ENCODE measurements at places on chromosomes 7 and 10. TPM values are rescaled to one million over a fixed set of nuclear protein-coding genes. Genes with fewer than 3 reads are reported as not detected.
A peak's percentile ranks its signal among the peaks of the same experiment; 100 is the strongest.

DNA sequence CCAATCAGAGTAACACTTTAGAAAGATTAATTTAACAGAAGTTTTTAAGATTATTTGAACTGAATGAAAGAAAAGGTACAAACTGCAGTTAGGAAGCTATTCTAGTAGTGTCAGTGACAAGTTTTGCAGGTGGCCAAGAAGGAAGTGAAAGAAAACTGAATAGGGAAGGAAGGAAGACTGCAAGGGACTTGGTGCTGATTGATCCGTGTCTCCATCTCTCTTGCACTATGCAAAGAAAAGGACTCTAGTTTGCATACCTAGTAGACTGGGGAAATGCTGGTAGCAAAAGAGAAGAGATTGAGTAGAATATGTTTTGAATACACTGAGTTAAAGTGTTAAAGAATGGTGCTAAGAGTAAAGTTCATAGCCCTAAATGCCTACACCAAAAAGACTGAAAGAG is 33.0 kb downstream of the OR6V1 start:
- DNase-seq = no peak

Gene KCNH2
- 17.7 TPM for total RNA-seq

Gene ANKRD22
- total RNA-seq = 14.7 TPM

GRCh38 chr7:26978146-26978545 is 113.8 kb upstream of the SKAP2 start:
- no peak for DNase-seq

Gene MCM10
- 1.6 TPM for total RNA-seq

Gene GATA3
- 310 TPM for total RNA-seq

DNA sequence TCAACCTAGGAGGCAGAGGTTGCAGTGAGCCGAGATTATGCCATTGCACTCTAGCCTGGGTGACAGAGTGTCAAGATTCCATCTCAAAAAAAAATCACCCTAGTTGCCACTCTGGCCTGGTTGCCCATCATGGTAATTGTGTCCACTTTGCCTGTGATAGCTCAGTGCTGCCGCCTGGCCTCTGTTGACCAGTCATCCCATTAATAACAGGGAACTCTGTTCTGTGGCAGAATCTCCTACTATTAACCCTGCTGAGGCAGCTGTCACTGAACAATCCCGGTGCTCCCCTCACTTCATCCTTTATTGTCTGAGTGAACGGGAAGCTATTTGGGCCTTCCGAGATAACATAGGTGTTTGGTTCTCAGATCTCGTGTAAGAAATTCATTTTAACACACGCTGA is 14.6 kb downstream of the ZNF3 start:
- no peak for DNase-seq

DNA sequence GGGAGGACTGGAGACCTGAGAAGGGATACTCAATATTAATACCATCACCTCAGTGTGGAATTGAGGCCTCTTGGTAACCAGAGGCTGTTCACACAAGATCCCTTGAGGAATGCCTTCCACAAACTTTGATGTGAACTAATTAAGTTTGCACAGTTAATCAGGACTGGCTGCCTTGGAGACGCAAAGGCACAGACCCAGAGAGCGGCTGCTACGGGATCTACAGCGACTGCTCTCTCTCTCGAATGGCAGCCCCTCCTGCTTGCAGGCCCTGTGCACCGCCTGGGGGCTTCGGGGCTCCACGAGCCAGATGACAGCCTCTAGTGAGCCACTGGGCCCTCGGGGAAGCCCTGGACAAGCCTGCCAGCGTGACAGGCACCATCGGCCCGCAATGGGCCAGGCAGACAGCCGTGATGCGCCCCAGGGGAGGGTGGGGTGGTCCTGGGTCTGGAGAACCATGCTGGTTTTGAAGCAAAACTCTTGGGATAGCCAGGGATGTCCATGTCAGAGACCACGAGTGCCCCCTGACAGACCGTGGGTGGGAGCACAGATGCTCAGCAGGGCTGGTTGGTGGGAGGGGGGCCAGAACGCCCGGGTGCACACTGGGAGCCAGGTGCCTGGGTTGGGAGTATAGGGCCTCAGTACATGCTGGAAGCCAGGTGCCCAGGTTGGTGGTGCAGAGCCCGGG is 195.6 kb downstream of the ELFN1 start:
- no peak for DNase-seq

- peak; percentile 17 for DNase-seq
Observed at GRCh38 chr10:133465191-133465949, 11.6 kb downstream of the SCART1 start.

DNA sequence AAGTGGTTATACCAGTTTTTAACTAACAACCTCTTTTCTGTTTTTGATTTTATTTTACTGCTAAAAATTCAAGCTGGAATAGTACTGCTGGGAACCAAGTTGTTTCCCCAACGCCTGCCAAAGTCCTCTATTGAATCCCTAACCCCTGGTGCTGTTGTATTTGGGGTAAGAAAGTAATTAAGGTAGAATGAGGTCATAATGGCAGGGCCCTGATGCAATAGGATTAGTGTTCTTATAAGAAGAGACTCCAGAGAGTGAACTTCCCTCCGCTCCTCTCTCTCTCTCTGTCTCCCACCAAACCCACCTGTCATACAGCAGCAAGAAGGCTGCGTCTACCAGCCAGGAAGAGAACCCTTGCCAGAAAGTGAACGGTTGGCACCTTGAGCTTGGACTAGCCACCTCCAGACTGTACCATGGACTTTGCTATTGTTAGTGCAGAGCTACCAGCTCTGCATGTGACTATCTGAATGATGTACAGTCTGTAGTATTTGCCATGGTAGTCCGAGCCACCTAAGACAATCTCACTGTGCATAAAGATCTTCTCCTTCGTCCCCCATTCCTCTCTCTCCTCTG is 86.5 kb upstream of the KLF6 start:
- no peak for DNase-seq

Gene GDF10
- total RNA-seq = 1.5 TPM

- DNase-seq = no peak
Observed at GRCh38 chr7:22723637-22724036, 3.4 kb upstream of the IL6 start.

GRCh38 chr10:101646364-101646763 is 48.6 kb downstream of the FBXW4 start:
- DNase-seq = no peak

DNA sequence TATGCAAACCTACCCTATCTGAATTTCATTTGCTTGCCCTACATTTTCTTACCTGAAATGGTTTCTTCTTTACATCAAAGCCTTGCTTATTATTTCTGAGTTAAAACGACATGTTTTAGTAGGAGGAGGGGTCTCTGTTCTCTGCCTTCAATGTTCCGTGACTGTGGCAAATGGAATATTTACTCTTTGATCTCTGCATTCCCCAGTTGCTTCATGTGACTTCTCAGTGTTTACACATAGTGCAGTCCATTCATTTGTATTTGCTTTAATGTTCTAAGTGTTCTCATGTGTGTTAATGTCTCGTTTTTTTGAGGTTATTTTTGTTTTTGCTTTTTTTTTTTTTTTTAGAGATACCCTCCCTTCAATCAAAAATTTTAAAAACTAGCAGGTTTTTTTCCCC is 75.8 kb downstream of the GNAI1 start:
- no peak for DNase-seq

DNA sequence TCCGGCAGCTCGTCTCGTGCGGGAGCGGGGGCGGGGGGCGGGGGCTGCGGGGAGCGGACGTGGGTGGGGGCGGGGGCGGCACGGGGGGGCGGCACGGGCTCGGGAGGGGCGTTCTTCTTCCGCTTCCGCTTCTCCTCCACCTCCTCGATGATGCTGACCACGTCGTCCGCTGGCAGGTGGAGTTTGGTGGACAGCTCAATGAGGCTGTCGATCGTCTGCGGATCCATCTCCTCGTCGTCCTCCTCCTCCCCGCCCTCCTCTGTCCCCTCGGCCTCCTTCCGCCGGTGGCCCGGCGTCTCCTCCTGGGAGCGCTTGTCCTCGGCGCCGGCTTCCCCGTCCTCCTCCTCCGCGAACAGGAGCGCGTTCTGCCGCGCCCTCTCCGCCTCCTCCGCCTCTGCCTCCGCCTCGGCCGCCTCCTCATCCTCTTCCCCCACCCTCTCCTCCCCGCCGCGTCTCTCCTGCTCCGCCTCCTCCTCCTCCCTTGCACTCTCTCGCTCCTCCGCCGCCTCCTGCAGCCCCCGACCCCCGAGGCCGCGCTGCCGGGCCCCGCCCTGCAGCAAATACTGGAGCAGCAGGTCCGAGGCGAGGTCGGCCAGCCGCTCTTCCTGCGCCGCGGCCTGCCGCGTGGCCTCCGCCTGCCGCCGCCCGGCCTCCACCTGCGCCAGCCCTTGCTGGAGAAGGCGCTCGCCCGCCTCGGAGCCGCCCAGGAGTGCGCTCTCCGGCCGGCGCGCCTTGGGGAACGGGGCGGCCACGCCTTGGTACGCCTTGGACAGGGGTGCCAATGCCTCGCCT is 1.9 kb downstream of the VGF start:
- no peak for DNase-seq

DNA sequence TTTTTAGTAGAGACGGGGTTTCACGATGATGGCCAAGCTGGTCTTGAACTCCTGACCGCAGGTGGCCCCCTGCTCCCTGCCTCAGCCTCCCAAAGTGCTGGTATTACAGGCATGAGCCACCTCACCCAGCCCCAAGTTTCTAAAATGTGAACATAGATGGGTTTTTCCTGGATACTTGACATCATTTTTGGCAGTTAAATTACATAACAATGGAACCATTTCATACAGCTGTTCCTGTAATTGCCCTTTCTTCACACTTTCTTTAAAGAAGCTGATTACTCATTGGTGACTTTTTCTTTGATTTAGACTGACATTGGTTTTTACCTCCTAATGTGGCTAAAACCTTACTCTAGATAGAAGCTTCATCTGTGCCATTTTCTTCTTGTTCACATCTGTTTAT is 5.9 kb downstream of the ZKSCAN1 start:
- DNase-seq = no peak

GRCh38 chr7:40470817-40471216 is 336.0 kb downstream of the SUGCT start:
- DNase-seq = no peak

Gene GARIN1A
- total RNA-seq = 6.4 TPM

- DNase-seq = no peak
Observed at GRCh38 chr7:113307147-113307546, 188.8 kb upstream of the SMIM30 start.

Gene ACTL6B
- not detected for total RNA-seq

Gene FAM25C
- not detected for total RNA-seq

Gene FFAR4
- 0.13 TPM for total RNA-seq

GRCh38 chr10:116108095-116108494 is 164.9 kb downstream of the GFRA1 start:
- DNase-seq = no peak

Gene CYP2C9
- 0.31 TPM for total RNA-seq

- DNase-seq = no peak
Observed at GRCh38 chr10:22314852-22315251, 1.3 kb upstream of the COMMD3 start.

GRCh38 chr10:59340285-59340684 is 22.1 kb downstream of the FAM13C start:
- DNase-seq = no peak

Gene IPMK
- 4.6 TPM for total RNA-seq

- no peak for DNase-seq
Observed at GRCh38 chr7:133797818-133798520, 329.2 kb upstream of the LRGUK start.

GRCh38 chr7:79124331-79124730 is 329.1 kb downstream of the MAGI2 start:
- DNase-seq = no peak

Measured in ureter (tissue), 1 donor.